Inflammatory macrophage (primary cell): ENCODE measurements at places on chromosomes 2 and 18.

- no peak for DNase-seq
Observed at GRCh38 chr2:18487106-18487913, 73.1 kb downstream of the RDH14 start.

DNA sequence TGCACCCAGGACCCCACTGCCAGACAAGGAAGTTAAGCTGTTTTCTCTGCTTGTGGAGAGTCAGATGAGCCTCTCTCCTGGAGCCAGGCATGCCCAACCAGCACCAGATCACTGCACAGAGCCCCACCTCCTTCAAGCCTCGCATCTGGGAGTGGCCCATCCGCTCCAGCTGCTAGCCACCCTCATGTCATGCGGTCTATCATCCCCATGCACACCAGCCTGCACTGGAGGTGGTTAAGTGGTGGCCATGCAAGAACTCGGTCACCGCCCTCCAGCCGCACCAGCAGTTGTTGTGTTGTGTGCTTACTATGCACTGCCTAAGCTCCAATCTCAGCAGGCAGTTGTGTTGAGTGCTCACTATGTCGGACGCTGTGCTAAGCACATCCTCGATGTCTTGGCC is 177.9 kb upstream of the SLC14A2 start:
- no peak for DNase-seq

GRCh38 chr2:19351899-19352697 is 6.3 kb downstream of the OSR1 start:
- DNase-seq = no peak

DNA sequence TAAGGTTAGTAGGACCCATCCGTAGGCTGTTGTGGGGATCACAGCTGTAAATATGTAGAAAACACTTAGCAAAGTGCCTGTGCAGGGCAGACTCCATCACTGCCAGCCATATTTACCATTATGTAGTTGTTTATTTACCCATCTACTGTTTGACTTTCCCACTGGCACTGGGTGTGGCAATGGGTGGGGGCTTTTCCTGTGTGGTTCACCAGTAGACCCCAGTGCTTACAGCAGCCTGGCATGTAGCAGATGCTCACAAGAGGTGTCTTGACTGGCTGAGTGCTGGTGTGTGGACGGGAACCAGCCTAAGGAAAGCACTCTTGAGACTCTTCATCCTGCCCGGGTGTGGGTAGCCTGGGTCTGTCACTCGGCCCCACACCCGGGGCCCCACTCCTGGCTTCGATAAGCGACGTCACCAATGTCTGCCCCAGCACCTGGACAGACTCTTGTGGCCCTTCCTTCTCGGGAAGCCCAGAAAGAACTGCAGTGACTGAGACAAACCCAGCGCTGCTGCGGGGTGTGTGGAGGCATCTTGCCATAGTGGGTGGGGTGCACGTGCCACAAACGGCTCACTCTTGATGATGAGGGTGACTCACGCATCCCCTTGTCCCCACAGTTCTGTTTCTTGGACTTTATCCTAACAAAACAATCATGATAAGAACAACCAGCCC is 78.3 kb downstream of the HDAC4 start:
- DNase-seq = no peak

GRCh38 chr2:201999279-201999678 is 34.4 kb upstream of the FZD7 start:
- DNase-seq = no peak

DNA sequence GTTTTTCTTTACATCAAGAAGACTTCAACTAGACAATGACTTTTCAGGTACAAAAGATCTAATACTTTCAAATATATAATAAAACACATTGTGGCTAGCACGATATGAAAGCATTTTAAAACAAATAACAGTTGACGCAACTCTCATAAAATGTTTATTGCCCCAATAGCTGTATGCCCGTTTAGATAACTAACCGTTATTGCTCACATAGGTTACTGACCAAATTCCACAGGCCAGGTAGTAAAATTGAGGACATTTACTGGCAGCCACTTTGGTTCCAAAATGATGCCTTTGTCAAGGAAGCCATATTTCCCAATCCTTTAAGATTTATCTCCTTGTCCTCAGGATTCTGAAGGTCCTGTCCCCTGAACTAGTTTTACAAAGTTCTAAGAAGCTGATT is 2.9 kb upstream of the REG1B start:
- no peak for DNase-seq

GRCh38 chr2:16900405-16901025 is 234.9 kb upstream of the CYRIA start:
- DNase-seq = peak; percentile 51

GRCh38 chr2:172009823-172010222 is 10.1 kb downstream of the METAP1D start:
- no peak for DNase-seq

GRCh38 chr2:124382067-124382618 is 357.1 kb downstream of the CNTNAP5 start:
- no peak for DNase-seq

GRCh38 chr2:45141883-45142866 is 132.9 kb upstream of the SIX2 start:
- no peak for DNase-seq

DNA sequence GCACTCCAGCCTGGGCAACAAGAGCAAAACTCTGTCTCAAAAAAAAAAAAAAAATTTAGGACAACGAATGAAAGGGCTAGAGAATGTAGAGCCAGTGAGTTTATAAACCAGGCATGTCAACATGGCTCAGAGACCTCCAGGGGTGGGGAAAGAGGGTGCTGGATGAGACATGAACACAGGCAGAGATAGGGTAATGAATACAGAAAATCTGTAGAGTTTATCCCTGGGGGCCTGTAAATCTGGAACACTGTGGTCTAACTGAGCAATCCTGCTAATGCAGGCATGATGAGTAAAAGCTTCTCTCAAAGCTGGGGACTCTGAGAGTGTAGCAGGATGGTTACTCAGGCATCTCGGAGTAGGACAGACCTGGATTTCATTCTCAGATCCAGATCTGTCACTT is 59.2 kb upstream of the IGFBP2 start:
- DNase-seq = no peak

DNA sequence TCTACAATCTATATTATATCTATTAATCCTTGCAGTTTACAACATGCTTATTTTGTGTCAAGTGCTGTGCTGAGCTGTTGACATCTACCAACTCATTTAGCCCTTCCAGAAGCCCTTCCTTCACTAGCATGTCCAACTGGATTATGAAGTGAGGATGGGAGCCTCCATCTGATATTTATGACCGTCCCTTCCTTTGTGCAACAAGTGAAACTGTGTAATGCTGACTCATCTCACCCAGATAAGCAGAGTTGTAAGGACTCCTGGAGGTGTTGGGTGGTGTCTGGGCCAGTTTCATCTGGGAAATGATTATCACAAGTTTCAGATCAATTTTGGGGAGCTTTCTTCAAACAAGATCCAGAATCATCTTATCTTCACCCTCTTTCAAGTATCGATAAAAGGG is 156.6 kb upstream of the ETAA1 start:
- DNase-seq = no peak

- DNase-seq = no peak
Observed at GRCh38 chr2:97983698-97984097, 12.1 kb downstream of the TMEM131 start.

- DNase-seq = no peak
Observed at GRCh38 chr2:38898256-38898655, 8.6 kb downstream of the ARHGEF33 start.

DNA sequence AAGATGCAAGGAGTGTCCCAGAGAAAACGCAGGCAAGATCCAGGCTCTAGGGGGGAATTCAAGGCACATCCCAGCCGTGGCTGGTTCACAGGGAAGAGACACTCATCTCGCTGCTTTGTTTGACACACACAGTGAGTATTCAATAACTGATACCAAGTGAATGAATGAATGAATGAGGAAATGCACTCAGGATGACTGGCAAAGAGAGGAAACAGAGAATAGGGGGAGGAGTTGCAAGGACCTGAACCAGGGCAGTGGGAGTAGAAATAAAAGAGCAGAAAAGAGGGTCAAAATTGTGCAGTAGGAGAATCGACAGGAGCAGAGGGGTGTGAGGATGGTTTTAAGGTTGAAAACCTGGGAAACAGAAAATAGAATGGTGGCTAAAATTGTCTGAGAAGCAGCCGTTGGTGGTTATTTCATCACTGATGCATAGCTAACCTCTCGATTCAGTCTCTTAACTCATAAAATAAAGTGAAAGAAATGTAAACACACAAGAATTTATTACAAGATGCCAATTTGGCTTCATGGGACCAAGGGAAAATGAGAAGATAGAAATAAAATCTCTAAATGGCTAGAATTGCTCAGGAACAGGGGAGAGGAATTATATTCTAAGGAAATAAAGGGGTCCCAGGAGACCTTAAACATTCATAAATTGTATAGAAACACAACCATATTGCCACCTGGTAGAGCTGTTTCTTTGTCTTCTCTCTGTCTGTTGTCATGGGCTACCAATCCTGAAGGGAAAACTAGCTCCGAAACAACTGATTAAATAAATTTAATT is 63.9 kb upstream of the PHLPP1 start:
- DNase-seq = no peak

- DNase-seq = no peak
Observed at GRCh38 chr2:100736121-100736915, 83.6 kb upstream of the NPAS2 start.

GRCh38 chr2:177852389-177852788 is 220.2 kb downstream of the PDE11A start:
- no peak for DNase-seq

DNA sequence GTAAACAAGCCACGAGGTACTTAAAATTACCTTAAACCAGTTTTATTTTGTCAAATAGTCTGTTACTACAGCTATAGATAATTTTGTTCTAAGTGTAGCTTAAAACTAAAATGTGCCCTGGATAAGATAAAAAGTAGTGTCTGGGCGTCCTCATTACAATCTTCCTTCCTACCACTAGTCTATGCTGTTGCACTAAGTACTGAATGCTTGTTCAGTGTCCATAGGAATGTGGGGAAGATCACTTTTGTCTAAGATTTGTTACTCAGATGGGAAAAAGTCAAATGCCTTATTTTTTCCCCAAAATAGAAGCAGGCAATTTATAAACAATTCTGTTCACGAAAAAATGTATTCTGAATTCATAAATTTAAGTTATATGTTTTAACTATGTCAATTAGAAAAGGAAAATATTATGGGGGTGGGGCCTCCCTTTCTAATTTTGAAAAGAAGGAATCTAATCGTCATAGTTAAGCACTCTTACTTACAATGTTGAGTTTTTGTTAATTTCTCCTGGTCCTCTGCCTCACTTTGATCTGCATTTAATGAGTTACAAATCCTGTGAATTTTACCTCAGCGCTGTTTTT is 140.4 kb upstream of the VRK2 start:
- DNase-seq = peak; percentile 41

DNA sequence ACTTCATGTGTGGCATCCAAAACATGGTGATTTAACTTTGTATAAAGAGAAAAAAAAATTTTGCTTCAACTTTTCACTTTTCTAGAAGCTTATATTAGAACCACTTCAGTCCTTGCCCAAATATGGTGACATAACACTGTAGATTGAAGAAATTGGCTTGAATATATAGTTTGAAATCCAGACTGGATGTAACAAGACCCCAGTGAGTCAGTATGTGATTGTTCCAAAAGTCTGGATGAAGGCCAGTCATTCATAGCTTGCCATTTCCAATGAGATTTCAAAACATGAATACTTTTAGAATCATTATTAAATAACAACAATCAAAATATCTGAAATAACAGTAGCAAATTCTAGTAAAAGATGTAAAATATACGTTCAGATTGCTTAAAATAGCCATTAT is 104.8 kb upstream of the FN1 start:
- no peak for DNase-seq

- DNase-seq = no peak
Observed at GRCh38 chr2:96933305-96934181, 52.8 kb downstream of the FAM178B start.

GRCh38 chr2:224722250-224722649 is 6.1 kb upstream of the CCDC195 start:
- no peak for DNase-seq

- no peak for DNase-seq
Observed at GRCh38 chr2:233470839-233471238, 95.7 kb downstream of the USP40 start.

DNA sequence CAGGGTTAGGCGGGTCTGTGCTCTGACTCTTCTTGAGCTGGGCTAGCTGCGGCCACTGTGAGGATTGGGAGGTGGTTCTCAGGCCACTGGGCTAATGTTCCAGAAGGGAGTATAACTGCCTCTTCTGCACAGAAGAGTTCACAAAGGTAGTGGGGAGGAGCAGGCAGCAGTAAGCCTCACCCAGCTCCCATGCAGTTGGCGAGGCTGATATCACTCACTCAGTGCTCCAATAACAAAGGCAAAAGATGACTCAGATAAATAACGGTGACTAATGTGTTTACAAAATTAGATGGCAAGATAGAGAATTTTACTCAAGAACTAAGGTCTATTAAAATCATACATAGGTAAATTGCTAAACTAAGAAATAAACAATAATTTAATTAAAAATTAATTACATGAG is 174.2 kb upstream of the TMEM200C start:
- no peak for DNase-seq

DNA sequence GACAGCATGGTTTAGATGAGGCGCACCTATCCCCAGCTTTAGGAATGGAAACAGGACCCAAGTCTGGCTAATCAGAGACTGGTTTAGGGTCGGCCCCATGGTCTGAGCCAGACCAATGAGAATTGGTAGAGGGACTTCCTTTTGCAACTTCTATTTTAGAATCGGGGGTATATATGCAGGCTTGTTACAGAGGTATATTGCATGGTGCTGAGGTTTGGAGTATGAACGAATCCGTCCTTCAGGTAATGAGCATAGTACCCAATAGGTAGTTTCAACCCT is 1.5 kb upstream of the BOLA3 start:
- no peak for DNase-seq

- no peak for DNase-seq
Observed at GRCh38 chr2:187900021-187900420, 345.8 kb upstream of the TFPI start.

DNA sequence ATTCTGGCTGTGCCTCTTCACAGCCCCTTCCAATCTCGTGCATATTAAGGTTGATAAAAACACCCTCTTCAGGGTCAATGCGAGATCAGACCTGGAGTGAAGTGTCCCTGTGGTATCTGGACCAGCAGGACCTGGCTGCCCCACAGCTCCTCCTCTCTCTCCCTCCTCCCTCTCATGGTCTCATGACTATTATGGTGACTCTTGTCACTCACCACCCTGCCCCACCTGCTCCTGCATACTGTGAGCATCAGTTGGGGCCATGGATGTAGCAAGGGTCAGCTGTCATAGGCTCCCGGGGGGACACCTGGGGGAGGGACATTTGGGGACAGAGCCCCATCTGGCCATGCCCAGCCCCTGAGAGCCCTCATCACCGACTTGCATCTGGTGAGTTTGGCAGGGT is 50.2 kb downstream of the ODC1 start:
- DNase-seq = no peak

- DNase-seq = no peak
Observed at GRCh38 chr2:79530443-79530842, 17.6 kb downstream of the CTNNA2 start.
